NCI-H1930 (cell line): ENCODE measurements at places on chromosomes 7 and 10.
A peak's percentile ranks its signal among the peaks of the same experiment; 100 is the strongest.

DNA sequence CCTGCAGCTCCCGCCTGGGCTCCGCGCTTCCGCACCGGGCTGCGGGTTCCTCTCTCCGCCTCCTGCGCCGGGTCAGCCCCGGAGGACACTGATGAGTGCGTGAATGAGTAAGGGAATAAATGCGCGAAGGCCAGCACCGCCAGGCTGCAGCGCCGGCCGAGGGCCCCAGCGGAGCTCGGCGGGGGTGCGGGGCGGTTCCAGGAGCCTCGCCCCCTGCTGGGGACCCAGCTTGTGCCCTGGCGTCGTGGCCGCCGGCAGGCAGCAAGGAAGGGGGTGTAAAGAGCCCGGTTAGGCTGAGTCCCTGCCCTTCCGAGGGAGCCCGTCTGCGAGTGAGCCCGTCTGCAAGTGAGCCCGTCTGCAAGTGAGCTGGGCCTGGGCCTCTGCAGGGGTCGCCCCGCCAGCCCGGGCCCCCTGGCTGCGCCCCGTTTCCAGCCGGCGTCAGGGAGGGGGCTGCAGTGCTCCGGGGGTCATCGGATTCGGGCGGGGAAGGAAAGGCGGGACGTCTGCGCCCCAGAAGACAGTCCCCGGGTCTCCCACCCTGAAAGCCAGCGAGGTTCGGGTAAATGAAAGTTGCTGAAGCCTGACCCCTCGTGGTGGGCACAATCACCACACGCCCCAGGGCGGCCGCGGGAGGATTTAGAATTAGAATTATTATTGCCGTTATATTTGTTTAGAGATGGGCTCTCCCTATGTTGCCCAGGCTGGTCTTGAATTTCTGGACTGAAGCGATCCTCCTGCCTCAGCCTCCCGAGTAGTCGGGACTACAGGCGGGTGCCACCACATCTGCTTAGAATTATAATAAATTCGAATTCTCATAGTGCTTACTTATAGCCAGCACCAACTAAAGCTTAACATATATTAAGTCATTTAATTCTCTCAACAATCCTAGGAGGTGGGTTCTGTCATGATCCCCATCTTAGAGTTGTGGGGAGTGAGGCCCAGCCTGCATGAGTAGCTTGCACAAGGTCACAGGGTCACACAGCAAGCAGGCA, 8.6 kb upstream of the CRYGN start:
- no peak for DNase-seq

DNA sequence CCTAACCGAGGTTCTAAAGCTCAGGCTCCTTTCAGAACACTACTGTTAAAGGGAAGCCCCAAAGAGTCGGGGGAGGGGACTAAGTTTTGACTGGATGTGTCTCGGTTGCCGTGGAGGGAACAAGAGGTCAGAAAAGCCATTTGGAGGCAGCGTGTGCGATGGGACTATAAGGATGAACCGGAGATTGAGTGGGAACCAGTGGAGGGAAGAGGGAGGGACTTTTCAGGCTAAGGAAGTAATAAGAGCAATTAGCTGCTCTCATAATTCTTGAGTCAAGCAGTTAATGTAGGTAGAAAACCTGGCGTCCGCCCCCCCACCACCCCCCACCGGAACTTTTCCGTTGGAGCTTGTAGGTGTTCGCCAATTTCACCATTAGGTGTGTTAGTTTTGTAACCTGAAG, 491 bp upstream of the AKAP9 start:
- no peak for DNase-seq

DNA sequence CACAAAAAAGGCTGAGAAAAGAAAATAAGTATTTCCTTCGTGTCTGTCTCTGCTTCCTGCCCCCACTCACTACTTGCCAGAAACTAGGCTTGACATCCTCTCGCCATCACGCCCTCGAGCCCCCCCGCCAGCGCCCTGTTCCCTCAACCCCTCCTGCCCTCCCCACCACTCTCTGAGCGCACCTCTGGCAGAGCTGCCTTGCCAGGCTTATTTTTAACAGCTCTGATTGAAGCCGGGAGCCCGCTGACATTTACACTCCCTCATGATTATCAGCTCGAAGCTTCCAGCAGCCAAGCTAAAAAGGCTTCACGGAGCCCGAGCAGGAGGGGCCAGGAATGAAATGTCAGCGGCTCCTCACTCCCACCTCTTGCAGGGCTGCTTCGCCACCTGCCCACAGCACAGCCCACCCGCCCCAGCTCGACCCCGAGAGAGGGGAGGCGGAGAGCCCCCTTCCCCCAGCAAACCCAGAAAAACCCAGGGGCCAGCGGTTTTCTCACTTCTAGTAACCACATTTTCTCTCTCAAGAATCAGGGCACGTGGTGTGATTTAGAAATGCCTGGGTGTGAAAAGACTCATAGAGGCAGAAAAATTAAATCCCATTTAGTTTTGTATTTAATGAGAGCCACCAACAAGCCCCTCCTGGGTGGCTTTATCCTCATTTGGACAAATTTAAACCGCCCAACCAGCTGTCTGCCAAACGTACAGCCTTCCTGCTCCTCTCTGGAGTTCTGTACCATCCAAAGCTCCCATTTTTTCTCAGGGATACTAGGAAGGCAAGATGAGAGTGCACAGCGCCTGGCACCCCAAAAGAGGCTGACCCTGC, 89.3 kb downstream of the SLIT1 start:
- DNase-seq: no peak

DNA sequence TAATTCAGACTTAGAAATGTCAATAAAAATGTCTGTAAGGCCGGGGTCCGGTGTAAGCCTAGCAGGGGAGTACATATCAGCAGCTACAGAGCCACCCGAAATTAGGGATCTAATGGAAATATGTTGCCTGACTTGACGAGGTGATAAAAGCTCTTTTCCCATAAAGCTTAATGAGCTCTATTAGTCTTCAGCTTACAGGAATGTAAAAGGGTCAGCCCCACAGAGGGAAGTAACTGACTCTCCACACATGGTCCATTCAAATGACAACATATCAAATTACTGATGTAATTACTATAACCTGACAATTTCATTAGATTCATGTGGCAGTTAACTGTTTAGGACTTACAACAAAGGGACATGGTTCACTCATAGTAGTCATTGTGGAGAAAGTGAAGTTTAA, 62.3 kb downstream of the ATE1 start:
- peak; percentile 66 for DNase-seq

DNA sequence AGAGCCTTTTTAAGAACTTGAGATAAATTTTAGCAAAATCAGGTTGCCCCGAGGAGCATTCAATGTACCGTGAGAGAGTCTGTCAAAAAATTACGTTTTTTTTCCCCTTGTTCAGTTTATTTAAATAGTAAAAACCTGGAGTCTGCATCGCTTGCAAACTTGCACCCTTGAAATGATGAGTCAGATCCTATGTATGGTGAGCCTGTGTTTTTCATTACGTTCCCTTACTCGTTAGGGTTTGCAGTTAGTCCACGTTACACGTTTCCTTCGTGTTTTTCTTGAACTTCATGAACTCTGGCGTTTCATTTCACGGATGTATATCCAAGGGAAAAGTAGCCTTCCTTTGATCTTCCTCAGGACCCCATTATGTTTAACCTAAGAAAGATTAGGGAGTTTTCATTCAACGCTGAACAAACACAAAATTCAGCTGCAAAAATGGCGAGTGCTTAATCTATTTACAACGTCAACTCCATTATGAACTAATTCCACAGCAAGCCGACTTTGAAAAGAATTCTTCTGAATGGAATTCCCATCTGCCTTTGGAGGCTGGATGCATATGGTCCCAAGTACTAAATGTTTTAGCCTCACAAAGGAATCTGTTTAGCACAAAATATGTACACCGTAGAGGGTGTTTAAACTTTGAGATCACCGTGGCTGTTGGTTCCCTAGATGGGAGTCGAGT, 182.4 kb downstream of the MYOF start:
- no peak for DNase-seq

DNA sequence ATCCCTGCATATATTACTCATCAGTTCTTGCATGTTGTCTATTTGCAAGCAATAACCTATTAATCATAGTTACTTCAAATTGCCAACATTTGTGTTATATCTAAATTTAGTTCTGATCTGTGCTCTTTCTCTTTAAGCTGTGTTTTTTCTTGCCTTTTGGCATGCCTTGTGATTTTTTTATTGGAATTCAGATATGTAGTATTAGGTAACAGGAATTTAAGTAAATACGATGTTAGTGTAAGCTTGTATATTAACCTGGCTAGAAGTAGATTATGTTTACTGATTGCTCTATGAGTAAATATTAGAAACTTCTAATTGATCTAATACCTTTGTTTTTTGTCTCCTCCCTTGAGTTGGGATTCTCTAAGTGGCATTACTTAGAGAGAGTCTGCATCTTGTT, 718.9 kb upstream of the POT1 start:
- no peak for DNase-seq

DNA sequence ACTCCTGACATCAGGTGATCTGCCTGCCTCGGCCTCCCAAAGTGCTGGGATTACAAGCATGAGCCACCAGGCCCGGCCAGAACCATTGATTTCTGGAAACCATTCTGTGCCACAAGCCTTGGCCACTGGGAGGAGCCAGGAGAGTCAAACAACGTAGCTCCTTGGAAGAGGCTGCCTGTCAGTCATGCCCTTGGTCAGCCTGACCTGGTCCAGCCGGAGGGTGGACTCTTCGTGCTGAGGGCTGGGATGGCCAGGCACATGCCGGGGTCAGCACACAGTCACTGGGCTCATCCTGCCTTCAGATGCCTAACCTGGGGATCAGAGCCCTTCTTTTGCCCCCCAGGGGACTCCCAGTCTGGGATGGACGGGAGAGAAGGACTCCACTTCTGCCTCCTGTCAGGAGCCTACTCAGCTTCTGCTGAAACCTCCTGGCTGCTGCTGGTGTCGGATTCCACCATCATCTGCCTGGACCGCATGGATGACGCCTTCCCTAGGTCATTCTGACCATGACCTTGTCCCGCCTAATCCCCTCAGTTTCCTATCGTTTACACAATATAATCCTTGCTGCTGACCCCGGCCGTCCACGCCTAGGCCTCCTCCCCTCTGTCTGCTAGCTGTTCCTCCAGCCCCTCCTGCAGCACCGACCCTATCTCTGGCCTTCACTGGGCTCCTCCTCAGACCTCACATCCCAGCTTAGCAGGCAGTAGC, 30.4 kb downstream of the TMEM270 start:
- no peak for DNase-seq

DNA sequence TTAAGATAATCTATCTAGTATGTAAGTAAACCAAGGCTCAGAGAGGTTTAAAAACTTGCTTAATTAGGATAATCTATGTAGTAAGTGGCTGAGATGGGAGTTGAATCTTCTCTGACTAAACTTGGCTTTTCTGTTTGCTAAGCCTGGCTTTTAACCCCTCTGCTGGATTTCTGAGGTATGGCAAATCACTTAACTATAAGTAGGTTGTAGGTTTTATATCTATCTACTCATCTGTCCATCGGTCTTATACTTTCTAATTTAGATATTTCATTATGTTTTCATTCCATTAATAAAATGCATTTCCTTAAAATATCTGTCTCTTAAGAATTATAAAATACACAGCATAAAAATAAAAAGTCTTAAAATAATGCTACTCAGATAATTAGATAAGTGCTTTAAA, 59.4 kb downstream of the ST7 start:
- no peak for DNase-seq

- DNase-seq: no peak
These were observed 342.9 kb downstream of the AUTS2 start for GRCh38 chr7:69941077-69941651.

DNA sequence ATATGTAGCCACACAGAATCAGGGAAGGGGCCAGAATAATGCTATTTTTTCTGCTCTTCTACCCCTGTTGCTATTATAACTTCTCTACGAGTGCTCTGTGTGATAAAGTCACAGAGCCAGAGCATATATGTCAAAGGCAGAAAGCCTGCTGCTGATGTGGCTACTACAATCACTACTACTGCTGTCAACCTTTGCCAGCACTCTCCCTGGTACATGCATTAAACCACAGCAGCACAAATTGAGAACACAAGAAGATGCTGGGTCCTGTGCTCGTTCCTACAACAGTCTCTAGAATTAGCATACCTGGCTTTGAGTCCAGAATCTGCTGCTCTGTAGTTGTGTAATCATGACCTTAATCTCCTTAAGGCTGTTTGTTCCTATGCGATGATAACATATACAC, 108.6 kb downstream of the SEMA3A start:
- DNase-seq: no peak

- DNase-seq: no peak
These were observed 212.6 kb upstream of the HABP2 start for GRCh38 chr10:113340282-113340681.

DNA sequence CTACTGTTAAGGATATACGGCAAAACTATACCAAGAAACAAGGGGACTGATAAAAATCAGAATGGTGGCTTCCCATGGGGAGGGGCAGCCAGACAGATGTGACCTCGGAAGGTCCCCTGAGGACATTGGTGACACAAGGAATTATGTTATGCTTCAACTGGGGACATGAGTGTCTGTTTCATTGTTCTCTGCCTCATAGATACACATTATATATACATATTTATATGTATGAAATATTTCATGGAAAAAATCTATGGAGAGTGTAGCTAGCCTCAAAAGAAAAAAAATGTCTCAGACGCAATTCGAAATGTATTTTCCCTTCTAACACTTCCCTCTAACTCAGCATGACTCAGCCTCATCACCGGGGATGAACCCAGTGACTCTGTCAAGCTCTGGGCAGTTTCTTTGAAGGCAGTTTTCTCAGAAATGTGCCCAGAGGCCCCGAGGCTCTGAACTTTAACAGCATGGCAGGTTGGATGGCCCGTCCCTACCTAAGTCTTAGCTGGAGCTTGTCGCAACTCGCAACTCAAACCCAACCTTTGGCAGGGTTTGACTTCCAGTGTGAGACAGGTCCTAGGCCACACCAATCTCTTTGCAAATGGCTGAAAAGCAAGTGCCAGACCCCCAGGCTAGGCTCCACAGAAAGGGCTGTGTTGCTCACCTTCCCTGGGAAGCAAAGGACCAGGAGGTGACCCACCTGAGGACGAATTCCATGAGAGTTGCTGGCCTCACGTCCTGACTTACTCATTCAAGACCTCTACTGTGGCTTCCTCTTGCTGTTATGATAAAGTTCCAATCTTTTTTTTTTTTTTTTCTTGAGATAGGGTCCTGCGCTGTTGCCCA, 86.9 kb downstream of the CARD11 start:
- DNase-seq: no peak

DNA sequence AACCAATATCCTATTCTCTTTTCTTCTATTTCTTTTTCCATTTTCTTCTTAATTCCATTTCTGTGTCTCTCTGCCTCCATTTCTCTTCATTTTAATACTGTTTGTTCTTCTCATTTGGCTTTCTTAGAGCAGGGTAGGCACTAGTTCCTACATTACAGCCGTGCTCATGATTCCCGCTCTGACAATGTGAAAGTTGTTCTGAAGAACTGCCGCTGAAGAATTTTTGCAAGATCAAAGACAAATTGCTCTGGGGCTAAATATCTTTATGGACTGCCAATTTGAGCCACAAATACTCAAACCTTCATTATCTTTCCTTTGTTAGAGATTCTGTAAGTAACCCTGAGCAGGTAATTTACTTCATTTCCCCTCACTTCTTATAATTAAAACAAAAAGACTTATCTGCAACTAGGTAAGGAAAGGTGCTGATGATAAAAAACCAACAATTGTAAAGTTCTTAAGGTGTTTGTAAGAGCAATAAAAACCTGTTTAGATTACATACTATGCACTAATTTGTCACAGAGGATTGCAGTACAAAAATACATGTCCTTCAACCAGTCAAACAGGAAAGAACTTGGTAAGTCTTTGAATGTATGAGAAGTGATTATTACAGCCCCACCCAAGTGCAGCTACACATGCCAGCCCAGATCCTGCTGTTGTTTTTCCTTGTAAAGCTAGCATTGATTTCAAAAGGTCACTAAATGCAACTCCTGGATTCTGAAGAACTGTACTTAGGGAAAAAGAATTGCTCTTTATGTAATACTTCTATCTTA, 127.5 kb downstream of the COL28A1 start:
- DNase-seq: no peak
